ENCODE measurements at places on chromosomes 1 and 21.

DNA sequence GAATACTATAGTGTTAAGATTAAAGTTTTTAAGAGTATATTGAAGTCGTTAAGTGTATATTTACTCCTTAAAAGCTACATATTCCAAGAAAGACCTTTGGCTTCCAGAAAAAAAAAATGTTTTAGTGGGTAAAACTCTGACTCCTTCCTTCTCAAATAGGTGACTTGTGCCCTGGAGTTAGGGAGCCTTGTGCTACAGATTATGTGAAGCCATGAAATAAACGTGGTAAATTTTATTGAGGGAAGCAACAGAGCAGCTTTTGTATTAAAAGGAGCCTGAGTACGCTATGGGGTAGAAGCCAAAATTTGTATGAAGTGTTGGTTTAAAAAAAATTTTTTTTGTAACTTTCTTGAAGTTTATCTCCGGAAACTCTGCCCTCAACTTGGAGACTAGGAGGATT lies 994 bp downstream of the RO60 start:
- no peak for DNase-seq

- no peak for DNase-seq
Measured at GRCh38 chr21:45086337-45086958, 12.1 kb downstream of the ADARB1 start.

DNA sequence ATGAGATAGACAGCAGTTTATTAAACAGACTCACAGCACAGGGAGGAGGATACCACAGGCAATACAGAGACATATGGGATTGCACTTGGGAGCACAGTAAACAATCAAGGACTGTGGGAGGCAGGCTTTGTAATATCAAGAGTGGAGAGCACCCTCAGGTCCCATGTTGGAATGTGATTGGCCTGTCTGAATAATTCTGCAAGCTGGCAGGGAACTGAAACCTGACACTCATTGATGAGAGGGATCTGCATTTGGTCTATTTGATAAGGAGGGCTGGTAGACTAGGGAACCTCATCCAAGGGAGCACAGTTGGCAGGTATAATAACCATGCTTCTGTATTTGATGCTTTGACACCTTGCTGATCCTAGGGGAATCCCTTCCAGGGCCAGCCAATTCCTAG lies 69.9 kb upstream of the PRMT6 start:
- peak; percentile 0 for DNase-seq

GRCh38 chr21:46409641-46410406 lies 48.9 kb upstream of the DIP2A start:
- no peak for DNase-seq

DNA sequence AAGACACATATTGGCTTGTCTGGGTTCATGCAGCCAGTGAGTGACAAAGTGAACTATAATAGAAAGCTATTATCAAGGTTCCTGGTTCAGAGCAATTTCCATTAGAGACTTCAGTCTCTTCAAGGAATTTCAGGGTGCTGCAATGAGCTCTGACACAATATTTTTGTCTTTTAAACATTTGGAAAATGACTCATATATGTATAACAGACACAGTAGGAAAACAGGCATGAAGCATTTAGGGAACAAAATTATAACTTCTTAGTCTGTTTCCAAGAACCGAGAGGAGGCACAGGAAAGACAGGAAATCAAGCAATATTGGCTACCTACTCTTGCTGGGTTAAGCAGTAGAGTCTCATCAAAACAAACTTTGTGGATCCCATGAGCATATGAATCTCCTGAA lies 170.4 kb downstream of the PTPRC start:
- DNase-seq: no peak

GRCh38 chr1:212973899-212974298 lies 23.6 kb downstream of the VASH2 start:
- no peak for DNase-seq

All from NCI-H1417 (cell line).